Colonic mucosa (tissue), 4 donors: ENCODE measurements at places on chromosomes 16 and 17.
A peak's percentile ranks its signal among the peaks of the same experiment; 100 is the strongest.

GRCh38 chr17:32452281-32452680 is 8.0 kb downstream of the PSMD11 start:
- H3K4me3 ChIP-seq: no peak overlapping the region
- no peak for DNase-seq
- H3K4me1 ChIP-seq: no peaks in the 10 kb centered on the region
- H3K27ac ChIP-seq: no peak overlapping the region
- H3K27me3 ChIP-seq: no peaks in the 10 kb centered on the region

GRCh38 chr17:82018152-82018988 is 4.3 kb downstream of the CENPX start:
- no peaks in the 10 kb centered on the region for H3K36me3 ChIP-seq
- H3K4me3 ChIP-seq: no peak overlapping the region
- no peak overlapping the region for H3K27ac ChIP-seq
- H3K4me1 ChIP-seq: peaks cover 13% of the 10 kb centered on the region

GRCh38 chr16:86529160-86529559 is 18.8 kb downstream of the FOXF1 start:
- no peak for DNase-seq
- H3K4me1 ChIP-seq: no peaks in the 10 kb centered on the region
- H3K27ac ChIP-seq: no peak overlapping the region
- H3K27me3 ChIP-seq: no peaks in the 10 kb centered on the region

DNA sequence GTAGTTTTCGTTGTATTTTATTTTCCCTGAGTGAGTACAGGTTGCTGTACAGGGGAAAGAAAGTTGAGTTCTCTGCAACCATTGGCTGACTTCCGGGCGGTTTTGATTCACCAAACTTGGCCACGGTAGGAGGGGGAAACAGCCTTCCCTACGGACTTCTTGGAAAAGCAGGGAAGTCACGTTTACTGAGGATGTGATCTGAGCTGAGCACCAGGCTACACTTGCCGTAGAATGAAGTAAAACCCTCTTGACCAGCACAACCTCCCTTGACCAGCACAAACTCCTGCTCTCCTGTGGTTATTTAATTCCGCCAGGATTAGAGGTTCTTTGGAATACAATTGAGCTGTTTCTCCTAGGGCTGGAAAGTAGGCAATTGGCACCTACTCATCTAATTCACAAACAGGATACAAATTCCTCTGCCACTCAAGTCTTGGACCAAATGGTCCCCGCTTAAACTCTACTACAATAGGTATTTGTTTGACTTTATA is 242.0 kb upstream of the RBFOX1 start:
- no peaks in the 10 kb centered on the region for H3K36me3 ChIP-seq
- DNase-seq: no peak
- no peak overlapping the region for H3K27ac ChIP-seq
- no peak overlapping the region for H3K4me3 ChIP-seq
- no peaks in the 10 kb centered on the region for H3K4me1 ChIP-seq

DNA sequence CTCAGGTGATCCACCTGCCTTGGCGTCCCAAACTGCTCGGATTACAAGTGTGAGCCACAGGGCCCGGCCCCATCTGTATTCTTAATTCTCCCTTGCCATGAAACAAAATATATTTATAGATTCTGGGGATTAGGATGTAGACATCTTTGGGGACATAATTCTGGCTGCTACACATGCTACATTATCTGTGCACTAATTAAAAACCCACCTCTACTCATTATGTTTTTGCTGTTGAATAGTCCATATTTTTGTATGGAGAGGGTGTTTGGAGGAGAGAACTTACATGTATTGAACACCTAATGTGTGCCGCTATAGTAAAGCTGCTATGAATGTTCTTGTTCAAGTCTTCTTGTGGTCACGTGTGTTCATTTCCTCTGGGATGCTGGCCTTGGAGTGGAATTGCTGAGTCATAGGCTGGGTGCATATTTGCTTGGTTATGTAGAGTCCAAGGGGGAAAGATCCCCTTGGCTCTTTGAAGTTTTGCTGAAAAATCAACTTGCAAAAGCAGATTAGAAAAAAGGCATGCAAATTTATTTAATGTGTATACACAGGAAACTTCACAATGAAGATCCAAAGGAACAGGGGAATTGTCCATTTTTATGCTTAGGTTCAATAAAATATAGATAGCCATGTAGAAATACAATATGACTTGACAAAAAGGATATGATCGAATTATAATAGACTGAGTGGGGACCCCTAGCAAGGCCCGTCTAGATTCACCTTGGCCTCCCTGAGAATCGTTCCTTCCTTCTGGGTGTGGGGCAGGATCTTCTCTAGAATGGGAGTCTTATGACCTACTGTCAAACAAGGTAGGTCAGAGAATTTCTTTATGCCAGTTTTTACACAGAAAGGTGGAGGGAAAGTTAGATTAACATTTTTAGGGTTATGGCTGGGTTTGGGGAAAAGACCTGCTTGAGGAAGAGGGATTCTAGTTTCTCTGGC is 42.1 kb upstream of the GPRC5B start:
- no peaks in the 10 kb centered on the region for H3K27me3 ChIP-seq
- H3K36me3 ChIP-seq: no peaks in the 10 kb centered on the region
- no peaks in the 10 kb centered on the region for H3K4me1 ChIP-seq

DNA sequence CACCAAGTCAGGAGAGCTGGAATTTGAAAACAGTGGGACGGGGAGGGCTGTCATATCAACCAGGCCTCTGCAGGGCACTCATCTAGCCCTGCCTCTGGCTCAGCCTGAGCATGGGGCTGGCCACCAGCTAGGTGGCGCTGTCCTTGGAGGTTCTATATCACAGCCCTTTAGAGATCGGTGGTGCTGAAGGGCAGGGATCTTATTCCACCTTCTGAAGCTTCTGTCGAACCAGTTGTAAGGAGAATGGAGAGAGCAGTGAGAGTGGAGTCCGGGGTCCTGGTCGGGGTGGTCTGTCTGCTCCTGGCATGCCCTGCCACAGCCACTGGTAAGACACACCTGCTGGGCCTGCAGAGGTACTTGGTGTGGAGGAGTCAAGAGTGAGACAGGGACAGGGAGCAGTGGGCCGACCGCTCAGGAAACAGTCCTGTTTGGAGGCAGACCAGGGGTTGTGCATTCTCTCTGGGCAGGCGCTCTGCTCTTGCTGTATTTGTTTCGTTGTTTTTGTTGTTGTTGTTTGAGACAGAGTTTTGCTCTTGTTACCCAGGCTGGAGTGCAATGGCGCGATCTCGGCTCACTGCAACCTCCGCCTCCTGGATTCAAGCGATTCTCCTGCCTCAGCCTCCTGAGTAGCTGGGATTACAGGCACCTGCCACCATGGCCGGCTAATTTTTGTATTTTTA is at the start of gene CES3:
TSS of gene CES3 (plus strand) at position 202 of the 680 bp plus-strand sequence. CDS start at position 244, 42 bp downstream.
- H3K36me3 ChIP-seq: no peaks in the 10 kb centered on the region
- peak; percentile 90 for DNase-seq
- H3K4me3 ChIP-seq: peak within 1 kb of the TSS; percentile 27

DNA sequence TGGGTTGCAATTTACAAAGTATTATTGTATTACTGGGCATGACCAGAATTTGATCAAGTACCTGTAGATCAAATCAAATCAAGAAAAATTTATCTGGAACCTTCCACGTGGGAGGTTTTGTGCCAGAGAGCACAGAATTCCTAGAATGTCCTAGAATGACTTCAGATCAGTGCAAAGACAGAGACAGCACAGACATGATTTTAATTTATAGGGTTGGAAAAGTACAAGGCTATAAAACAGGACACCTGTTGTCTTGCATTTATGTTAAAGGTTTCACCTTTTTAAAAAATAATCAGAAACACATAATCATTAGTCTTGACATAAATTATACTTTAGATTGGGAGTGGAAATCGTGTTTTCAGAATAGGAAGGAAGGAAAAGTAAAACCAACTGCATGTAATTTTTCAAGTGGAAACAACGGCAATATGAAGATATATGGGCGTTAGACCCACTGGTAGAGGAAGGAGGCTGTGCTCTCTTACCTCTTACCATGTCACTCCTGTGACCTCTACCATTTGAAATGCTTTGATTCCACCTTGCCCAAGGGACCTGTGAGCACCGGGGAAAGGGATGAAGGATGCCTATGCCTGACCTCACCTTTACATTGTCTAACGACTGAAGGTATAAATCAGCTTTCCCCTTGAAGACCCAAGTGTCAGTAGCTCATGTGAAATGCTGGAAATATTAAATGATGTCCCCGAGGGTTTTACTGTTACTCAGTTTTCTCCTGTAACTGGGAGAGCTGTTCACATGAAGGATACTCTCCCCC is 100.4 kb downstream of the SNX11 start:
- no peak overlapping the region for H3K4me3 ChIP-seq
- H3K4me1 ChIP-seq: no peaks in the 10 kb centered on the region
- no peak overlapping the region for H3K27ac ChIP-seq
- no peaks in the 10 kb centered on the region for H3K36me3 ChIP-seq

- no peaks in the 10 kb centered on the region for H3K36me3 ChIP-seq
- no peak for DNase-seq
- no peaks in the 10 kb centered on the region for H3K4me1 ChIP-seq
- peak within 1 kb of the TSS; percentile 45 for H3K4me3 ChIP-seq
- peaks cover 31% of the 10 kb centered on the region for H3K27me3 ChIP-seq
These were observed at the start of gene SLC47A1 for GRCh38 chr17:19533718-19534561. Gene SLC47A1 (plus strand): TSS chr17:19533854. CDS start chr17:19533940, 86 bp downstream.

- H3K4me1 ChIP-seq: no peaks in the 10 kb centered on the region
- H3K4me3 ChIP-seq: peak overlapping the region; percentile 28
- peak; percentile 36 for DNase-seq
- H3K36me3 ChIP-seq: no peaks in the 10 kb centered on the region
These were observed 19.5 kb upstream of the RAP1GAP2 start for GRCh38 chr17:2776589-2777241.

DNA sequence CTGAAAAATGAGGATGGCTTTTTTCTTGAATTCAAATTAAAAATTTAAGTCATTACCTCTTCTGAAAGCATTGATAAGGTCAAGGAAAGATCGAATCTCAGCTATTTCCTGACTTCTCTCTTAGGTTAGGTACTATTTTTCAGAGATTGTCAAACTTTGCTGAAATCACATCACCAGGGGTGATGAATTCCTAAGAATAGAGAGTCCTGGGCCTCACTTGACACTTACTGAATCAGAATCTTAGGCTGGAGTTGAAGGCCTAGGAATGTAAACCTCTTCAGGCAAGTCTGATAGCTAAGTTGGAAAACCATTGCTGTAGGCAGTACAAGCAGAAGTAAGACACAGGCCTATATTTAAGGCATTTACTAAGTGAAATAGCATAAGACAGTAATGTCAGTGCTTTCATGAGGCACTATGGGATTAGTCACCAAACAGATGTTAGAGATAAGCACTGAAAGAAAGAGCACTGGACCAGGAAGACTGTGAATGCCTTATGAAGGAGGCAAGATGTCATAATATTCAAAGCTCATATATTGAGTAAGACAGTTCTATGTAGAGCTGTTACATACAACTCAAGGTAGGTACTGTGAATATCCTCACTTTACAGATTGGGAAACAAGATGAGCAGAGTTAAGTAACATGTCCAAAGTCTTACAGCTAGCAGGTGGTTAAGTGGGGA is 21.5 kb downstream of the DCAF7 start:
- H3K4me3 ChIP-seq: no peak overlapping the region
- H3K27ac ChIP-seq: no peak overlapping the region
- no peaks in the 10 kb centered on the region for H3K27me3 ChIP-seq
- no peaks in the 10 kb centered on the region for H3K4me1 ChIP-seq
